ENCODE measurements at places on chromosomes 2 and 18.

- no peak for DNase-seq
Measured at GRCh38 chr2:110740747-110741349, 8.5 kb downstream of the ACOXL start.

- DNase-seq: no peak
Measured at GRCh38 chr2:38109732-38110181, 33.8 kb upstream of the CYP1B1 start.

DNA sequence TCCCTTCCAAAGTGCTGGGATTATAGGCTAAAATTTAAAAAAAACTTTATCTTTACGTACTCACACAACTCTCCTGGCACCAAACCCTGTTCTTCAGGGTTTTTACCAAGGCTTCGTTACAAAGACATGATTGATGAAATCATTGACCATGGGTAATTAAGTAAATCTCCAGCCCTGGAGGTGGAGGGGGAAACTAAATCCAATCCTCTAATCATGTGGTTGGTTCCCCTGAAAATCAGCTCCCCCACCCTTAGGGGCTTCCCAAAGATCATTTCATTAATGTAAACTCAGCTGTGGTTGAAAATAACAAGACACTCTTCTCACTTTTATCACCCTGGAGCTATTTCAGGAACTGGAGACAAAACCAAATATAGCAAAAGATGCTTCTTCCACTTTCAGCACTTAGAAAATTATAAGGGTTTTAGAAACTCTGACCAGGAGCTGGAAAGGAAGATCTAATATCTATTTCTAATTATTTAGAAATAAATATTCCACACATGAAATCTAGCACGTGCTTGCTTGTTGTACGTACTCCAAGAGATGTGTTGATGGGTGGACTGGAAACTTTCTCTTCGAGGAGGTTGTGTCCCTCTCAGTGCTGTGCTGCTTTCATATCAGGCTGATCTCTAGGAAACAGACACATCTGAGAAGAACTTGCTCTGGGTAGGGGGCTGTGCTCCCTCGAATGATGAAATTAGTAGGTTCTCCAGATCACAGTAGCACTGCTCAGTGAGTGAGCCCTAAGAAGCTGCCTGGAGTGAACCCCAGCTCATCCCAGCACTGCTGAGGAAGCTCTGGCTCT lies 67.2 kb downstream of the SMAD4 start:
- no peak for DNase-seq

DNA sequence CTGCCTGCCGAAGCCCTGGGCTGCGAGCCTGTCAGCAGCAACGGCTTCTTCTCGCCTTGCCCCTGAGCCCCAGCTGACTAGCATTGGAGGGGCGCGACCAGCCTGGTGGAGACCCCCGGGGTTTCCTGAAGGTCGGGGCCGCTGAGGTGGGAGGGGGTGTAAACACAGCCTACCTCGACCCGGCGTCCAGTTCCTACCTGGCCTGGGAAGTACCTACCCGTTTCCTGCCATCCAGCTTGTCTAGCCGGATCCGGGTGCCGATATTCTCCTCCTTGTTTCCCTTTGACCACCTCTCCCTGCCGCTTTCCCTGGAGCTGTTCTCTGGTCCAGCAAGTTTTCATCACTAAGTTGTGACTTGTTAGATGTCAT lies 511 bp downstream of the MOB4 start:
- DNase-seq: no peak

GRCh38 chr2:8399731-8400130 lies 282.1 kb upstream of the ID2 start:
- DNase-seq: no peak

DNA sequence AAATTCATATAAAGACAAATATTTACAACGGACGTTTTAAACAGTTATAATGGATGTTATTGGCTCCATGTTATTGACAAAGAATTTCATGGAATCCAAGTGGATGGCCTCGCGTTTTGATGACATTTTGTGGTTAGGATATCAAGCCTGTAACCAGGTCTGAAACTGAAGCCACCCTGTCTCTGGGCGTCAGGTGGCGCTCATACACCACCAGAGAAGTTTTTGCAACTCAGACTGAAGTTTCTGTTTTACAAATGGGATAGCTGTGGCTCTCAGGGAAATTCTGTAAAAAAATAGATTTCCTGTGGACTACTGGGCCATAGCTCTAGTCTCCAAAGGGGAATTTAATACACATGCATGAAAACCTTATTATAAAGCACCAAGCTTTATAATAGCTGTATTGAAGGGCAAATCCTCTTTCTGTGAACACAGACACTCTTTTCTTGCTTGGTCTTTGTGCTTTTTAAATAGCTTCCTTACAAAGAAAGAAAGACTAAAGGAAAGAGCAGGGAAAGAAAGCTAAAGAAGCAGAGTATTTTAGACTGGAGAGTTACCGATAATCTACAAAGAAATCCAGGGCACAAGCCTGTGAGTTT lies 86.7 kb downstream of the C18orf54 start:
- peak; percentile 10 for DNase-seq

DNA sequence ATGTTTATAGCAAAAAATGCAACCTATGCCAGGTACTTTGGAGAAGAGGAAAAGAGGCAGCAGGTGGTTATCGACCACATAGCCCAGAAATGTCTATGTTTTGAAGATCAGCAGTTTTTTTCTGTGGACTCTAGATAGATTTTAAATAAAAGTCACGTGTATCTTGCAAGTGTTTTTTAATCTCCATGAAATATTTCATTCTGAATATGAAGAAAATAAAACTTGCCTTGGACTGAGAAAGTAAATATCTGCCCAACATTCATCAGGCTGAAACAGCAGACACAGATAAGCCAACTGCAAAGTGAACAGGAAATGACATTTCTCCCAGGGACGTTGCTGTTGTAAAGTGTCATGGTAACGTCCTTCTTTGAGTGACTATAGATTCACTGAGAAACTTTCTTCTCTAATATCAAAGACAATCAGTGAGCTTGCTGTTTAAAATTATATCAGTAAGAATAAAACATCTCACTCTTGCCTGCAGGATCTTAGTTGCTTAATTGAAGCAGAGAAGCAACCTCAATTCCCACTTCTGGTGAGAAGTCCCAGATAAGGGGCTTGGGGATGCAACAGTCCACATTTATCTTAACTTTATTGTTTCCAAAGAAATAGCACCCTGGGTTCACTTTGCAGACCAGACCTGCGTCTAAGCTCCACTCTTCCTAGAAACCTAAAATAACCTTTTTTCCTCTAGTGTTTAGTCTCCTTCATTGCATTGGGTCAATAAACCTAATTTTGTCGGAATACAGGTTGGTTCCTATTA lies 6.3 kb downstream of the MYOM1 start:
- DNase-seq: no peak

DNA sequence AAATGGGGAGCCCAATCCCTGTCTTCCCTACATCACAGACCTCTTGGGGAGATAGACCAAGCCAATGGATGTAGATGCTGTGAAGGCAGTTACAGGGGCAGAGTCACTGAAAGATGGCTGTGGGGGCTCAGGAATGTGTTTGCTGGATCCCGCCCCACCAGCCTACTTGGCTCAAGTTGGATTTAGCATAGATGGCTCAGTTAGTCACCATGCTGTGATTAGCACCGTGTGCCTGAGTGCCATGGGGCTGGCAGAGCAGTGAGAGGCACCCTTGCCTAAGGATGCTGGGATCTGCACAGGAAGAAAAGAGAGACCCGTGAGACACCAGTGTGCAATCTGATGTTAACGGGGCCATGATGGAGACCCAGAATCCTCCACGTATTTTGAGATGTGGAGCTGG lies 228.3 kb downstream of the DYSF start:
- DNase-seq: no peak

GRCh38 chr2:196238836-196239380 lies 67.5 kb upstream of the STK17B start:
- DNase-seq: no peak

GRCh38 chr2:27185331-27186026 lies 26.4 kb upstream of the ATRAID start:
- no peak for DNase-seq

- DNase-seq: no peak
Measured at GRCh38 chr2:137522620-137523011, 441.7 kb upstream of the HNMT start.

GRCh38 chr2:161113693-161114575 lies 46.3 kb upstream of the TANK start:
- no peak for DNase-seq

GRCh38 chr2:101003278-101003775 lies 1.2 kb downstream of the RPL31 start:
- DNase-seq: no peak

DNA sequence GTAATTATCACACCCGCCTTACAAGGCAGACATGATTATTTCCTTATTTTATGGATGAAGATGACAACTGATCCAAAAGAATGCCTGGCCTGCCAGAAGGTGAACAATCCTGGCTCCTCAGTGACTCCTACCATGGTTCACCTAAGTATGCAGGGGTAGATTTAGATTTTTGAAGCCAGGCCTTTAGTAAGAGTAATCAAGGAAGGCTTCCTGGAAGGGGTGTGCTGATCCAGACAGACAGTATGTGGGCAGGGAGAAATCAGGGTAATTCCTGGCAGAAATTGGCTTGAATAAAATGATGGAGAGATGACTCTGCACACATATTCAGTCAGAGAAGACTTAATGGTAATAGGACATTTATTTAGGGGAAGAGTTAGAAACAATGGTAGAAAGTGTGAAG lies 637.7 kb upstream of the FANCL start:
- no peak for DNase-seq

DNA sequence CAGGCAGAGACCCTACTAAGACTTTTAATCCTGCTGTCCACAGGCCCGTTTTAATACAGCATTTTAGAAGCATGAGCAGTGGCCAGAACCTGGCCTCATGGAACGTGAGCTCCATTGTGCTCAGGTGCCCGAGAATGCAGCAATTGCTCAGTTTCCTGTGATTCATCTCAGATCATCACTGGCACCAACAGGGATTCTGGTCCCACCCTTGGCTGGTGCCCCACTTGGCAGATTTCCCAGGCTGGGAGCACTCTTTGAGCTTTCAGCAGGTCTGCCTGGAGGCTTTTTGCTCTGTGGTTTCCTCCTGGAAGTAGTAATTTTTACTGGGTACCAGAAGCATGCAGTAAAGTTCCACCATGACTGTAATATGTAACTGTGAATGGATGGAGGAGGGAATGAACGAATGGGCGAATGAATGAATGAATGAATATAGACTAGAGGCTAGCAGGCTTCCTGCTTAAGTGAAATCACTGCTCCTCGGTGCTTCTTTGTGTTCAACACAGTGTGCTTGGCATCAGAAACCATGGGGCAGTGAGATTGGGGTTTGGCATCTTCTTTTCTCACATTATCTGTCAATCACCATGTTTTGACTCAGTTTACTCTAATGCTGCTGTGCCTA lies 312.9 kb downstream of the PRKCE start:
- peak; percentile 70 for DNase-seq

DNA sequence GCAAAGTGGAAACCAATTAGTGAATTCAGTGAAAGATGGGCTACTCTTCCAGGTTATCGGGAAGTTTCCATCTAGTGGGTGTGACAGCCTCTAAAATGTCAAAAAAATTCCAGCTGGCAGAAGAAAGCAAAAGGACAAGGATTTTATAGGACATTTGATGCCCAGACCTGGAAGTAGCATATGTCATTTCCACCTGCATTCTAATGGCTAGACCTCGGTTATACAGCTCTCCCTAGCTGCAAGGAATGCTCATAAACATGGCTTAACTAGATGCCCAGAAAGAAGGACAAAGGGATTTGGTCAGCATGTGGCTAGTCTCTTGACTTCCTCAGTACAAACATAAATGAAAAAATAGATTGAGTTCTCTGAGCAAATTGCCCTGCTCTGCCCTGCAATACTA lies 215.4 kb downstream of the NYAP2 start:
- no peak for DNase-seq

GRCh38 chr2:1538663-1539062 lies 125.4 kb downstream of the TPO start:
- DNase-seq: no peak

DNA sequence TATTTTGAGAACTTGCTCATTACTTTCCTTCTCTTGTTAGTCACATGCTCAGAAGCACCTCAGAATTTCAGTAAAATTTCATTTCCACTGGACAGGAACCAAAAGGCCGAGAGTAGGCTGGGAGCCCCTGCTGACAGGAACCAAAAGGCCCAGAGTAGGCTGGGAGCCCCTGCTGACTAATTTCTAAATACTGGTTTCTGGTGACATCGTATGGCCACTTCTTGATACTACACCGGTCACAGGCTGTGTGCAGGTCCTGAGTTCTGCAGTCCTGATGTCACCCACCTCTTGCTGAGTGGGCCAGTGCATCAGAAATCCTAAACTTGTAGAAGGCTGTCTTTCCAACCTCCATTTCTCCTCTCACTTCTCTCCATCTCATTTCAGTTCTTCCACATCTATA lies 17.7 kb upstream of the EN1 start:
- DNase-seq: peak; percentile 10

DNA sequence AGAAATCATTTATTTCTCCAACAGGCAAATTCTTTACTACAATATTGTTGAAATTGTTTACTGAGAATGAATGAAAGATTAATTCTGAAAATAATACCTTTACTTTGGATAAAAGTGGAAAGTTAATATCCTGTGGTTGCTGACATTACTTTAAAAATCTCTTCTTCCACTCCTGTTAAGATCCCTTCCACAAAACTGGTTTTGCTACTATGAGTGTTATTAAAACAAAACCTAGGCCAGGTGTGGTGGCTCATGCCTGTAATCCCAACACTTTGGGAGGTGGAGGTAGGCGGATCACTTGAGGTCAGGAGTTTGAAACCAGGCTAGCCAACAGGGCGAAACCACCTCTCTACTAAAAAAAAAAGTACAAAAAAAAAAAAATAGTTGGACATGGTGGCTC lies 123.9 kb upstream of the CCDC150 start:
- DNase-seq: no peak

GRCh38 chr2:109531896-109532727 lies 81.7 kb downstream of the SEPTIN10 start:
- no peak for DNase-seq

GRCh38 chr2:29115797-29116781 lies 874 bp downstream of the CLIP4 start:
- DNase-seq: peak; percentile 77

DNA sequence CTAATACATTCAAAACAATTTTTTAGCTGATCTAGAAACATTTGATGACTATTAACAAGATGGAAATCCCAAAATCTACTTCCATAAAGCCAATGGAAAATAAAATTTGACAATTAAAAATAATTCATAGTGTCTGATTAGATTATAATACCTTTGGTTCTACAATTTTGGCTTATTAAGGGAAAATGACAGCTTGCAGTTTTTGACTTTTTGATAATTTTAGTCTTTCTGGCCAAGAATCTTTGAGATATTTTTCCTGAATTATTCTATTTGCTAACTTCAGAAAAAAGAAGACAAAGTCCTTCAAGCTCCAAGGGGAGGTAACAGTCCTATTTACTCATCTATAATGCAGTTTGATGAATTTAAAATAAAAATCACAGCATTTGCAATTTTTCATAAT lies 39.6 kb downstream of the MSH6 start:
- no peak for DNase-seq

DNA sequence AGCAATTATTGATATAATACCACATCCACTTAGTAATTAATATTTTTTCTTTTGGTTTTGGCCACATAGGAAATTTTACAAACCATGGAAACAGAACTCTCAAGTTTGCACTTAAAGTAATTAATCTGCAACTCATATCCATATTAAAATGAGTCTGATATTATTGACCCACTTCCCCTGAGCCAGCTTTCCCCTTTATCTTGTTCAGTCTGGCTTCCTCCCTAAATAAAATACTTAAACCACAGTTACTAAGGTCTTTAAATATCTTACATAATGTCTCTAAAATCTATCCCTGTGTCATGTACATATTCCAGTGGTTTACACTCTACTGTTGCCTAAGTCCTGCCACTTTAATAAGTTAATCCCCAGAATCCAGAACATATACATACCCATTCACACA lies 564.9 kb upstream of the FSHR start:
- no peak for DNase-seq

- no peak for DNase-seq
Measured at GRCh38 chr2:157315901-157316300, 9.7 kb downstream of the ERMN start.
